ENCODE measurements at places on chromosomes 6 and 20.

- no peak for DNase-seq
Observed at GRCh38 chr20:48815537-48815936, 12.3 kb downstream of the PREX1 start.

GRCh38 chr20:62425281-62426058, 1.9 kb downstream of the RBBP8NL start:
- no peak for DNase-seq

DNA sequence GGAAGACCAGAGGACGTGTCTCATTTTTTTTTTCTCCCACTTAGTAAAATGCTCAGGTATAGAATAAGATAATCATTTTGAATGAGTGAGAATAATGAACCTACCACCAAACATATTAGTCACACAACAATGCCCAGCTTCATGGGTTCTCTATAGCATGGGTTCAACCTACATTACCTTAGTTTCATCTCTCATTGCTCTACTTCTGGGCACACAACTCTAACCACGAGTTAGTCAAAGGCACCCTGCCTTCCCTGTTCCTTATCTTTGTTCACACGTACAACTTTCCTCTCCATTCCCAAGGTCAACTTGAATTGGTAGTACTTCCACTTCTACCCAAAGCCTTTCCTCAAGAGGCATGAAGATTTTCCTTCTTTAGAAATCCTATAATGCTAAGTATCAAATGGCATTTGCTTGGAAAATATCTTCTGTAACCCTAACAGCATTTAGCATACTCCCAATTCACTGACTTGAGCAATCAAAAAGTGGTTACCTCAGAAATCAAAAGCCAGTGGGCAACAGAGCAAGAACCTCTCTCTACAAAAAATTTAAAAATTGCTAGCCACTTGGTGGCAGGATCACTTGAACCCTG, 20.9 kb downstream of the DEK start:
- peak; percentile 31 for DNase-seq

GRCh38 chr20:16378712-16379370, 194.4 kb downstream of the KIF16B start:
- DNase-seq, result no peak

DNA sequence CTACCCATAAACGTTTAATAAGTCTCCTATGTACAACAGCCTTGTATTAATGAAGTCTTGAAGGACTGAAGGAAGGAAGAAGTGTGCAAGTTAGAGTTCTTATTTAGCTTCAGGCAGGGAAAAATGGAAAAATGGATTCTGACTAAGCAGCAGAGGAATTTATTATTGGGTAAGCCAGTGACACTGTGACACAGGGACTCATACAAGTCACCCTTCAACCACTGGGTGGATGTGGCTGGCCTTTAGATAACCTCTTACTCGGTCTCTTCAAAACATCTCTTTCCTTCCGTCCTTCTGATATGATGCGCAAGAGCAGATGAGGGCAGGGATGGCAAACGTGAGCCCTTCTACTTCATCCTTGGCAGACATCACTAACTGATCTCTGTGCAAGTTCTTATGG, 145.6 kb downstream of the DHX35 start:
- DNase-seq, result no peak

- no peak for DNase-seq
Observed at GRCh38 chr20:29497261-29497671, 1760.2 kb upstream of the DEFB115 start.

DNA sequence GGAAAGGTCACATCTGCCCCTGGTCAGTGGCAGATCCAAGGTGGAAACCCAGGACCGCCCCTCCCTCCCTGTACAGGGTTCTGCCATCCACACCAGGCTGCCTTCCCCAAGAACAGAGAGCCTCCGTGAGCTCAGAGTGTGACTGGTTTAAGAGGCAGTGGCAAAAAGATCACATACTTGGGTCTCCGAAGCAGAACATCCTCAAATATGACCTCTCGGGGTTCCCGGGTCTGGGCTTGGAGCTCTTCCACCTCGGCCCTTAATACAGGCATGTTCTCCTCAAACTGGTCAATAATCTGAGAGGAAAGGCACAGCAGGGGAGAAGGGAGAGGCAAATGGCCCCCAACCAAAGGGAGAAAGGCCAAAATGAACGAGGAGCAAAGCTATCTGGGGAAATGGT, 14.8 kb downstream of the C20orf96 start:
- DNase-seq, result no peak

- peak; percentile 85 for DNase-seq
Observed at GRCh38 chr6:15901141-15902115, 227.5 kb upstream of the MYLIP start.

DNA sequence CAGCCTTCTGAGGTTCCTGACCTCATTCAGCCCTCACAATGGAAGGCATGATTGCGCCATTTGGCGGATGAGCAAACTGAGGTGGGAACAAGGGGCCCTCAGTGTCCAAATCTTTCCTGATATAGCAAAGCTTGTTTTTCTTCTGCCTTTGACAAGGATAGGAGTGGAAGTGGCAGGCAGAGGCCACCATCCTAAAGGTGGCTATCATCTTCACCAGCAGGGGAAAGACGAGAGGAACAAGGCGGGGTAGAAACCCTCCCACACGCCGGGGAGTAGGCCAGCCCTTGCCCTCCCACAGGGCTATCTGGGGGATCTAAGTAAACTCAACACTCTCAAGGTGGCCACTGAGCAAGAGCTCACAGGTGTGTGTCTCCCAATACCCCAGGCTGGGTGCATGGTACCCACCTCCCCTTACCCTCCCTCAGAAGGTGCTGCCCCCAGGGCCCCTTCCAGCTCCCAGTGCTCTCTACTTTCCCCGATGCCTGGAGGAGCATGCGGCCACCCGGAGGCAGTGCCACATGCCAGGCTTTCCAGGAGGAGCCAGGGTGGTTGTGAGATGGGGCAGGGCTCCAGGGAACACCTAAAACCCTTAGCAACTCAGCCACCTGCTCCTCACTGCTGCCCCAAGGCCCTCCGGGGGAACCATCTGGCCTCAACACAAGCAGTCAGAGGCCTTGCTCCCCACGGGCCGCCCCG, 11.2 kb downstream of the SPDEF start:
- no peak for DNase-seq

- DNase-seq, result no peak
Observed at GRCh38 chr6:120857422-120857821, 476.9 kb downstream of the TBC1D32 start.

GRCh38 chr6:162325051-162325450, 402.5 kb downstream of the PRKN start:
- no peak for DNase-seq

DNA sequence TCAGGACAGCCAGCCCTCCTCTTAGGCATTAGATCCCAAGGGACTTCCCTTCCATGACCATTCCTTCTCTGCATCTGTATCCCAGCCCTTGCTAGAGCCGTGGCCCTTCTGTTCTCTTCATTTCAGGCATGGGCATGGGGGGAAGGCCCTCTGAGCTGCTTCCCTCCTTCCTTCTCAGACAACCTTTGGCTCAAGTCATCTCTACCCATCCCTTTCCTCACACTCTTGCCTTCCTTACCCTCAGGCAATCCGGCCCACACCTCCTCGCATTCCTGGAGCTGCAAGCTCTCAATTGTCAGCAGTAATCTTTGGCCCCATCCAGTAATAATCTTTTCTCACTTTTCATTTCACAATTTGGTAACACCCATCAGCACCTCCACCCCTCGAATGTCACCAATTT, 426.9 kb upstream of the JARID2 start:
- no peak for DNase-seq

DNA sequence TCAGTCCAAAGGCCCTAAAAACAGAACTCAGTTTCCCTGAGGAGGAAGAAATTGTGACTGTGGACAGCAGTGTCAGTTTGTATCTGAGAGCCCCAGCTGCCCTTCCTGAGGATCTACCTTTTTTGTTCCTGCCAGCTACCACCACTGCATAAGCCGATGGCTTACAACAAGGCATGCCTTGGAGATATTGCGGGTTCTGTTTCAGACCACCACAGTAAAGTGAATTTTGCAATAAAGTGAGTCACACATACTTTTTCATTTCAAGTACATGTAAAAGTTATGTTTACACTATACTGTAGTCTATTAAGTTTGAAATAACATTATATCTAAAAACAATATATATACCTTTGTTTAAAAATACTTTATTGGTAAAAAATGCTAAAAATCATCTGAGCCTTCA, 9.6 kb upstream of the CST3 start:
- no peak for DNase-seq

GRCh38 chr20:59824711-59825562, 108.5 kb downstream of the SYCP2 start:
- no peak for DNase-seq

DNA sequence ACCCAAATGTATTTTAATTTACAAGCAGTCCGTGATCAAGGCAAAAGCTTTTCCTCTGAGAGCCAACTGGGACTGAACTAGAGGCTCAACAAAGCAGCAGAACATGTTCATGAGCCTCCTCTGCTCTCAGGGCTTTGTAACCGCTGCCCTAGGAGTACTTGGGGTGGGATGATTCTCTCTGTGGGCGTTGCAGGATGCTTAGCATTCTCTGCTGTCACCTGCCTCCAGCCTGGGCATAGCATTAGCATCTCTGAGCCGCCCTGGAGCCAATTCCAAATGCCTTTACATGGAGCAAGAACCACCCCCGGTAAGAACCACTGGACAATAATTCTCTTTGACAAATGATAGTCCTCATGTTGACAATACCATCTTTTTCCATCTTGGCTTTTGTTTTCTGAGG, 237.6 kb upstream of the CDH4 start:
- no peak for DNase-seq

DNA sequence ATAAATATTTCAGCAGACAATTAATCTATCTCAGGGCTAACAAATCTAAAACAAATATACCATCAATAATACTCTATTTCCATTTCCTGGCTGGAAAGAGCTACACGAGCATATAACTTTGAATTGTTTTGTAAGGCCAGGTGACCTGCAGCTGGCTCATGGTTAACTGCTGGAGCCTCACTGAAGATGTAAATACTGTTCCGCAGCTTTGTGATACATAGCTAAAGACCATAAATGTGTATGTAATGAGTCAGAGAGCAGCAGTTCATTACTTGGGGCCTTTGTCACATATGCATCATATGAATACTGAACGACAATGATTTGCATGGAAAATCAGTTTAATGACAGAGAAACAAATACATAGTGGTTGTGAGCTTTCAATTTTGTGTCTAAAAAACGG, 109.4 kb upstream of the CCN2 start:
- DNase-seq, result no peak

- DNase-seq, result peak; percentile 40
Observed at GRCh38 chr6:79671600-79672266, 40.6 kb downstream of the SH3BGRL2 start.

DNA sequence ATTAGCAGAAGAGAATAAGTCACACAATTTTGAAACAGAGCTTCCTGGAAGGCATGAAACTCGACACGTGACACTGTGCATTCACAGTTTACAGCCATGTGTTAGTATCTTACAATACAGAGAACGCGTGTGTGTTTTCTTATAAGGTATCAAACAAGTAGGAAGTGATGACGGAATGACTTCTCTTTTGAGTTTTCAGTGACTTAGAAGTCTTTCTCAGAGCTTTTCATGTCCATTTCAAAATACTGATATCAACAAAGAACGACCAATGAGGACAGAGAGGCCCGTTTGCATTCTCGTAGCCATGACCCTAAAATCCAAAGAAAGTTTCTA, 36.6 kb upstream of the DUSP22 start:
- peak; percentile 29 for DNase-seq

DNA sequence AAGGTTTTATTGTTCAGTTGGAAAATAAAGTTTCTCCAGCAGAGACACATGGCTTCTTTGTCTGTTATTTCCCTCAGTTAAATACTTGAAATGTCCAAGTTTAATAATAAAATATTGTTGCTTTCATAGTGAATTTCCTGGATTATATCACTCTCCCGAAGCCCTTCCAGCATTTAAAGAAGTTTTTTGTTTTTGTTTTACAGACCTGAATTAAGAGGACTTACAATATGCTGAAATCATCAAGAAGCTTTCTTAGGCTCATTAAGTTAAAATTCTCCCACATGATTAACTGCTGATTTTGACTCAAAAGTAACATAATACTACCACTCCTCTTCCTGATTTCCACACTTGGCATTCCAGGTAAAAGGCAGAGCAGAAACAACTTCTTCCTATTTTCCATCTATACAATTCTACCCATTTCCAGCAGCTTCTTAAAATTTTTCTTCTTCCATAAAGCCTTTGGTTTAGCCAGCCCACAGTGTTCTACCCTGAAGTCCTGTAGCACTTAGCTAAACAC, 35.8 kb downstream of the PDSS2 start:
- no peak for DNase-seq

DNA sequence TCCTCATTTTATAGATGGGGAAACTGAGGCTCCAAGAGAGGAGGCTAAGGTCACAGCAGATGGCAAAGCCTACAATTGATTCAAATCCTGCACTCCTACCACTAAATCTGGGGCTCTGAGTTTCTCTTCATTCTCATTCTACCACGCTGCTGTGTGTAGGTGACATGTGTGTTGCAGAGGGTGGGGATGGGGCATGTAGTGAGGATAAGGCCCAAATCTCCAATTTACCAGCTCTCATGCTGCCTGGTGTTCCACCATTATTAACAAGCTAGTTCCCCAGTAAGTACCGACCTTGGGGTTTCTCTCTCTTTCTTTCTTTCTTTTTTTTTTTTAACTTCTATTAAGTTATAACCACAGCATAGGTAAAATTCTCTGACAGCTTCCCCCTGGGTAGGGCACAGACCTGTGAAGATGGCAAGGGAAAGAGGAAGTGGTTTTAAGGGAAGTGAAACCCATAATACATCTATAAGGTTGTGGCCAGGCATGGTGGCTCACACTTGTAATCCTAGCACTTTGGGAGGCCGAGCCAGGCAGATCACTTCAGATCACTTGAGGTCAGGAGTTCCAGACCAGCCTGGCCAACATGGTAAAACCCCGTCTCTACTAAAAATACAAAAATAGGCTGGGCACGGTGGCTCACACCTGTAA, 13.0 kb upstream of the MATN4 start:
- peak; percentile 63 for DNase-seq

DNA sequence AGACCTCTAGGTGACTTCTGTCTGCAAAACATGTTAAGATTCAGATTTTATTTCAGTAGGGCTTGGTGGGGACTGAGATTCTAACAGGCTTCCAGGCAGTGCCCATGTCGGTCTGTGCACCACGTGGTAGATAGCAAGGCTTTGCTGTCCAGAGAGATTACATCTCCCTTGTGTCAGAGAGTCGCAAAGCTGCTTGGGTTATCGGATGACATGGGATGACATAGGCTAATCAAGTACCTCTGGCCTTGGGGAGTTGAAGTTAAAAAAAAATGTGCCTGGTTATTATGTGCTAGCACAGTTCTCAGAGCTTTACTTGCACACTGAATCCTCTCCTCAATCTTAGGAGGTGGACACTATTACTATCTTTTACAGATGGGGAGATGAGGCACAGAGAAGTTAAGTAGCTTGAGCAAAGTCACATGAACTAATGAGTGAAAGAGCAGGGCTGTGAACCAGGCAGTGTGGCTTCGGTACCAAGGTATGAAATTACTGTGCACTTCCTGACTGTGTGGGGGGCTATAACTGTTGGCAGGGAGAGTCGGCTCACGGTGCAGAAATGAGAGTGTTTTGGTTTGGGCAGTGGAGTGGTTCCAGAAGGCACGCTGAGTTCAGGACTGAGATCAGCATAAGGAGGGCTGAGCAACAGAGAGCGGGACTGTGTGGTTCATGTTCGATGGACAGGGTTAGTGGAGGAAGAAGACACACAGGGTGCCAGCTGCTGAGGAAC, 41.1 kb downstream of the FARS2 start:
- peak; percentile 95 for DNase-seq
